Stimulated activated CD4-positive, alpha-beta T cell treated with anti-CD3 and anti-CD28 coated beads, Interleukin-2, amount 100 ng/mL, for 24 hours (primary cell): ENCODE measurements at places on chromosomes 5 and 9.

- no peak for DNase-seq
Measured at GRCh38 chr5:61659221-61659696, 327.2 kb downstream of the ZSWIM6 start.

- no peak for DNase-seq
Measured at GRCh38 chr9:134416385-134417015, 90.2 kb downstream of the RXRA start.

DNA sequence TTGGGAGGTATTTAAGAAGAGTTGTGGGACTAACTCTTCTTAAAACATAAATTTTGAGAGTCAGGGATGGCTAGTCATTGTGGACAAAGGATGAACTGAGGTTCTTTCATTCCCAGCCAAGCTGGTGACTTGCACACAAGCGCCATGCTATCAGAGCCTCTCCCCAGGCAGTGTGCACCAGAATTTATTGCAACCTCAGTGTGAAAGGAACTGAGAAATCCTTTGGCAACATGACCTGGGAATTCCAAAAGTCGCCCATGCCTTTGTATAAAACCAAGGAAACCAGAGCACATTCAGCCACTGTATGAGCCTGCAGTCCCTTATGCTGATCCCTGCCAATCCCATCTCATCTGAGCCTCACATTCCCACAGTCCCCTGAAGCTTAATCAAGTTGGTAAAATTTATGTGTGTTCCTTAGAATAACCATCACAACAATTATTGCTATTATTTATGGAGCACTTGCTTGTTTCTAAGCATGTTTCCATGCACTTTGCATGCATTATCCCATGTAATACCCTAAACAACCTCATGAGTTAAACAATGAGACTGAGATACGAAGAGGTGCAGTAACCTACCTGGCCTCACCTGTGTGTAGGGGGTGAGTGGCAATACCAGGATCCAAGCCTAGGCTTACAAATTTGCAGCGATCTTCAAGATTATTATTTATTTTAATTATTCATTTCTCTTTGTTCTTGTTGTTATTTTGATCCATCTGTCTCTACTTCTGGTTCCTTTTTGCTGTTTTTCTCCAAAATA, 116.4 kb downstream of the NTRK2 start:
- DNase-seq = no peak

GRCh38 chr5:95806687-95807086, 15.8 kb downstream of the GLRX start:
- no peak for DNase-seq

- no peak for DNase-seq
Measured at GRCh38 chr5:50874306-50875001, 208.0 kb downstream of the PARP8 start.

GRCh38 chr5:26691486-26691885, 346.9 kb downstream of the CDH9 start:
- DNase-seq = no peak
